GM18507 (cell line): ENCODE measurements at places on chromosomes 11 and 22.

GRCh38 chr11:60868682-60869450 is 1.5 kb downstream of the ZP1 start:
- no peak for DNase-seq

DNA sequence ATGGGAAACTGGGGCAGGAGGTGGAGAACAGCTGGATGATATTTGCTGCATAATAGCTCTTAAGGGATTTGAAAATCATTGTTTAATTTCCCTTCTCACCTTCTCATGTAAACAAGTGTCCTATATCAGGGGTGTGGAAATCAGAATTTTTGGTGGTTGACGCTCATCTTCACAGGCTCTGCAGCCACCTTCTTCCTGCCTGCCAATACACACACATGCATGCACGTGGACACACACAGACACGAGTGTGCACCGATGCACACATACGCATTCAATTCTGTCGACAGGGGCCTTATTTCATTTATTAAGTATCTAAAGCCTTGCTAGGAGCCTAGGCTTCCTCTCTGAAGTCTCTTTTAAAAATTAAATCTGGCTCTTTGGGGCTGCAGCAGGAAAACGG is 349.4 kb upstream of the NCAM1 start:
- DNase-seq: no peak

- no peak for DNase-seq
These were observed 17.7 kb downstream of the DNAJC24 start for GRCh38 chr11:31387379-31387778.

- no peak for DNase-seq
These were observed at the start of gene GNAZ for GRCh38 chr22:23070418-23071229. TSS of gene GNAZ (plus strand) at chr22:23070519. CDS start at chr22:23095696, 25,177 bp downstream.

GRCh38 chr22:23394525-23395326 is 185.4 kb downstream of the IGLL1 start:
- no peak for DNase-seq

- DNase-seq: no peak
These were observed 123.3 kb downstream of the FCHSD2 start for GRCh38 chr11:73018856-73019255.

DNA sequence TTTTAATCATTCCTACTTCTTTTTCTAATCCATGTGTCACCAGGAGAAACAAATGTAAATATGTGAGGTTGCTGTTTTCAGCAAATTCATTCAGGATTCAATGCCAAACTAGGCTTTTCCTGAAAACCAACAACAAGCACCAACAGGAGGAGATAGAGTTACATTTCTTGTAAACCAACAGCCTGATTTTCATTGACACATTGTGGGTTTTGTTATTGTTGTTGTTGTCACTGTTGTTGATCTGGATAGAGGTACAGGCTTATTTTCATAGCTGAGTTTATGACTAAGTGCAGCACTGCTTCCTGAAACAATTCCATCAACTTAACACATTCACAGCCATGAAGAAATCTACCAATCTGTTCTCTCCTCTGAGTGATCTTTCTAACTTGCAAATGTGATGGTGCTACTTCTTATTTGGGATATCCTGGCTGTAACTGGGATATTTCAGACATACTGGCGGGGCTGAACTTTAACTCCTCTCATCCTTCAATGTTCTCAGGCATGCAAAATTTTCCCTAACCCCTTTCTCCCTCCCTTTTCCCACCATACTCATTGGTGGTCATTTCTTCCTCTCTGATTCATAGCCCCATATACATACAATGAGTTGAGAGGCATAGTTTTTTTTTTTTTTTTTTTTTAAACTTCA is 65.5 kb downstream of the ME3 start:
- DNase-seq: no peak

GRCh38 chr22:48637231-48637630 is 1190.4 kb downstream of the BRD1 start:
- no peak for DNase-seq

DNA sequence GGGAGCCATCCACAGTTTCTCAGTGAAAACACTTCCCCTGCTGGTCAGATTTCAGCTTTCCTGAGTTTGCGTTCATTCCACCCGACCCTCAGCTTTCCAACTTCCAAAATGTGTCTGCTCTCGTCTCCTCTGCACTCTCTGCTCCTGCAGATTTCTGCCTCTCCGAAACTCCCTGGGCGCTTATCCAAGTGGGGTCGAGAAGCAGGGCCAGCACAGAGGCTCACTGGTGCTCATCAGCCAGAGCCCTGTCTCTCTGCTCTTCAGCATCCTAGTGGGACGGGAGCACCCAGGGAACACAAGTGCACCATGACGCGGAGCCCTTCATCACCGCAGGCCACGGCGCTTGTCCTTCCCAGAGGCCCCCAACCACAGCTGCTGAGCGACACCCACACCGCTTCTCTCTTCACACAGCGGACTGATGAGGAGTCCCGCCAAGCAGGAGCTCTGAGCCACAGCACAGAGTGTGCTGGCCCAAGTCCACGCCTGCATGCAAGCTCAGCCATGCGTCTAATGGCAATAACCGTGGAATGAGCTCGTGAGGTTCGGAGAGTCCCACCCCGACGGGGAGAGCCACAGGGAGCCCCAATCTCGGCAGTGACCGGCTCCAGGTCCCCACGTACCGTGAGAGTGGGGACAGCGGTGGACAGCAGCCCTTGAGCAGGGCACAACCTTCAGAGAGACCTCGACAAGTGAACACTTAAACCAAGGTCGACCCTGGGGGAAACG is 27.9 kb upstream of the MOB2 start:
- no peak for DNase-seq

DNA sequence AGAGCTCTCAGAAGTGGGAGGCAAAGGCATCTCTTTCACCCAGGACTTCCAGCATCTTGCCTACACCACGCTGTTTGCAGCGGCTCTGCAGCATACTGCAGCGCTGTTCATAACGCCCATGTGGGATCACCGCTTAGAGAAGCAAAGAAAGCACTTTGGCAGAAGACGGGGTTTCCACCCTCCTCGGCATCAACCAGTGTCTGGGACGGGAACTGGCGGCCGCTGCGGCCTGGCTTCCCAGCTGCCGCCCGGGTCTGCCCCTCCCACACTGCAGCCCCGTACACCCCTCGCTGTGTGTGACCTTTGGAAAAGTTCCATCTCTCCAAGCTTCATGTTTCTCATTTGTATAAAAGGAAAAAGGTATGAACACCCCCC is 545 bp upstream of the TIRAP start:
- no peak for DNase-seq

- no peak for DNase-seq
These were observed 80.0 kb downstream of the MED15 start for GRCh38 chr22:20587206-20587958.

DNA sequence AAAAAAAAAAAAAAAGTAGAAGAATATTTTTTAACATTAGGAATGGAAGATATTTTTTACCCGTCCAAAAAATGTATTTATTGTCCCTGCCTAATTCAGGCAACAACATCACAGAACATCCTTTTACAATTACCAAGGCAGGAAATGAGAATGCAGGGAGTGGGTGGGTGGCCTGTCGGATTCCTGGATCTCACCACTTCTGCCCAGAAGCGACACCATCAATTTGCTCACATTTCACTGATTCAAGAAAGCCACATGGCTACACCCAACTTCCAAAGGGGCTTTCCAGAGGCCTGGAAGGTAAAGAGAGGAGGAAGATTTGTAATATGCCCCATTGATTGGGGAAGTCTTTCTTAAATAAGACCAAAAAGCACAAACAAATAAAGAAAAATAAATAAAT is 93.8 kb upstream of the CLPB start:
- DNase-seq: no peak

- no peak for DNase-seq
These were observed 9.5 kb upstream of the ELF5 start for GRCh38 chr11:34523053-34523452.

DNA sequence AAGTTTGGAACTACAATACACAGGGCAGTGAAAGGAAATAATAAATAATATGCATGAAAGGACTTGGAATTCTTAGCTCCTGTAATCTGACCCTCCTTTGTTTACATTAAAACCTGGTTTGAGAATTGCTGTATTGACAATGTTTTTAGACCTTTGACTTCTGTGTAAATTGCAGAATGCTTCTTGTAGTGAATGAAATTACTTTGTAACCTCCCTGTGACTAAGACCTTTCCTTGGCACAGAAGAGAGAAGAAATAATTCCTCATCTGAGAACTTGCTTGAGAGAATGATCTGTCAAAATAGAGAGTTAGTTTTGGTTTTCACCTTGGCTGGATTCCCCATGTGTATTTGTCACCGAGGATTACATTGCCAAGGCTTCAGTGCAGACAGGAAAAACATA is 640.0 kb upstream of the ANO5 start:
- DNase-seq: no peak

- DNase-seq: no peak
These were observed 28.9 kb downstream of the CARD18 start for GRCh38 chr11:105110688-105111030.
